Left lobe of liver (tissue), 2 donors: ENCODE measurements at places on chromosomes 16 and 17. TPM values are rescaled to one million over a fixed set of nuclear protein-coding genes. Genes with fewer than 3 reads are reported as not detected.

Gene MPO
- total RNA-seq: 0.43 TPM

DNA sequence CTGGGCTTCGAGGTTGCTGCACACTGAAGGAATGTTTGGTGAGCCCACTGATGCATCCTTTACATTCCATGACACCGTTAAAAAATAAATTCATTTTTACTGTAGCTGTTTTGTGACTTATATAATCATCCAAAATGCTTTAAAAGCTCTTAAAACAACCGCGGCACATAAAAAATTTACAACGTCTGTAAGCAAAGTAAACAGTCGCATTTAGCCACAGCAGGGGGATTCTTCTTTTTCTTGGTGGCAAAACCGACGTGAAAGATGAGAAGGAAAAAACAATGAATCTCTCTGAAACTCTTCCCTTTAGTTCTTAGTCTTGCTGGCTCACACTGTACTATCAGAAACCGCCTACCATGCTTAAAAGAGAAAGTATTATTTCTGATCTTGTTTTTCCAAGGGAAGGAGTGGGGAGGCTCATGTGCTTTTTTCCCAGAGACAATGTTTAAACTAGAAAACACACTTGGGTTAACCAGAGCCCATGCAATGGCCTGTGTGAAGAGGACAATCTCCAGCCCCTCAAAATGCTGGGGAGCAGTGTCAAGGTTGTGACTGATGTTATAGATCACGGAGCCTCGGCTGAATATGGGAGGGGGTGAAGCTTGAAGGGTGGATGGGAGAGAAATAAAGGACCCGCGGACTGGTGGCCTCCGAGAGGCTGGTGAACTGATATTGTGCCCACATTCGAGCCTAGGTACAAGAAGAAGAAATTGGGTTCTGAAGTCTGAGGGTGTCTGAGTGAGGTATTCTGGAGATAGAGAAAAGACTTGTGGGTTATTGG lies 91.1 kb downstream of the IRF8 start:
- no peak for DNase-seq

Gene TMEM238L
- not detected for total RNA-seq

DNA sequence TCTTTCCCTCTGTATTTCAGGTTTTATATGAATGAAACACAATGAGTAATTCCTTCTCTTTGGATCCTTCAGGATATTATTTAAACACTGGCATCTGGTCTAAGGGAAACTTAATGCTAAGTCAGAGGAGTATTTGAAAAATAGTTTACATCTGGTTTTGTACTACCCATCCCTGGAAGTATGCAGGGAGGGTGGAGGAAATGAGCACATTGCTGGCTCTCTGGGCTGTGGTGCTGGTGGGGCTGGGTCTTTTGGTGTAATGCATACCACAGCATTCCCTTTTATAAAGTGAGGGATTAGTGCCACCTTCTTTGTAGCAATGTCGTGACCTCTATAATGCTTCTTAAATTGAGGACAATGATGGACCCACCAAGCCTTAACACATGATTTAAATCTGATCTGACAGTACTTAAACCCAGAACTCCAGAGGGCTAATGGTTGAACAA lies 105.5 kb upstream of the AXIN2 start:
- DNase-seq: no peak

DNA sequence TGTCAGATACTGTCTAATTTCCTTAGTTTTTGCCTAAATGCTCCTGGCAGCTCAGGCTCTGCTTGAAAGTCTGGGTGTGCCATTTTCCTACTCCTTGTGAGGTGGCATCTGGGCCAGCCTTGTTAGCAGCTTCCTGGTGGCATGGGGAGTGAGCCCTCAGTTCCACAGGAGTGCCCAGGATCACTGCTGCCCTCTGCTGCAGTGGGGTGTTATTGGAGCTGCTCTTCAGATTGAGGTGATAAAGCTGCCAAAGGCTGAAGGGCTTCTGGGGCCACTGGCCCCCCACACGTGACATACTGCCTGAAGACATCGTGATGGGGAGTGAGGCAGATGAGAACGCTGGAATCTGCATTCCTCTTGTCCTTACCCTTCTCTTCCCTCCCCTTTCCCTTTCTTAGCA lies 27.4 kb downstream of the CEP95 start:
- no peak for DNase-seq

GRCh38 chr16:12900599-12901203 lies 697 bp upstream of the SHISA9 start:
- no peak for DNase-seq

Gene ZNF423
- total RNA-seq: 2.0 TPM

Gene CMTM2
- not detected for total RNA-seq
